ENCODE measurements at places on chromosomes 12 and 14.
A peak's percentile ranks its signal among the peaks of the same experiment; 100 is the strongest.

DNA sequence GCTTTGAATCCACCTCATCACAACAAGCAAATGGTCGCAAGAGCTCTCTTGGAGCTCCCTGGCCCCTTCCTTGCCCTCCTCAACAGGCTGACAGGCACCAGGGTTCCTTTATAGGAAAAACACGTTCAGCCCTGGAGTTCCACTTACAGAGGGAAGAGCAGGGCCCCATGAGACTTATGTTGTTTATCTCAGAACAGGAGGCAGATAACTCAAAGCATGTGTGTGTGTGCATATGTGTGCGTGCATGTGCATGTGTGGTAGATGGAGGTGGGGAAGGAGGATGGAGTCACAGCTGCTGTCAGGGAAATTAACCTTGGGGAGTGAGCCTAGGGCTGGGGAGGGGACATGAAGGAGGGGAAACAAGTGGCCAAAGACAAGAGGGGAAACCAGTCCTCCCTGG, 138.1 kb downstream of the DPF3 start:
- DNase-seq, result no peak

- no peak for DNase-seq
Measured at GRCh38 chr14:24147761-24148428, 597 bp downstream of the RNF31 start.

DNA sequence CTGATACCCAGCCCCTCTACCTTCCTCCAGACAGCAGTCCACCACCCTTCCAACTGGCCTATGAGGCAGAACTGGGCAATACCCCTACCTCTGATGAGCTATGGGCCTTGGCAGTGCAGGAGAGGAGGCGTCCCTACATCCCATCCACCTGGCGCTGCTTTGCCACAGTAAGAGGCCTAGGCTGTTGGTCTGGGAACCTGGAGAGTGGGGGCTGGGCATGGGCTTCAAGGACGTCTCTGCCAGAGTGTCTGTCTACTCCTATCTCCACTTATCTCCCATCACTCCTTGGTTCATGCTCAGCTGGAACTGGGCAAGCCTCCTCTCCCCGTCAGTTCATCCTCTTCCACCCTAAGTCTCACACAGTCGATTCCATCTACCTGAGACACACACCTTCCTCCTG, 6.5 kb downstream of the AMHR2 start:
- DNase-seq, result no peak

DNA sequence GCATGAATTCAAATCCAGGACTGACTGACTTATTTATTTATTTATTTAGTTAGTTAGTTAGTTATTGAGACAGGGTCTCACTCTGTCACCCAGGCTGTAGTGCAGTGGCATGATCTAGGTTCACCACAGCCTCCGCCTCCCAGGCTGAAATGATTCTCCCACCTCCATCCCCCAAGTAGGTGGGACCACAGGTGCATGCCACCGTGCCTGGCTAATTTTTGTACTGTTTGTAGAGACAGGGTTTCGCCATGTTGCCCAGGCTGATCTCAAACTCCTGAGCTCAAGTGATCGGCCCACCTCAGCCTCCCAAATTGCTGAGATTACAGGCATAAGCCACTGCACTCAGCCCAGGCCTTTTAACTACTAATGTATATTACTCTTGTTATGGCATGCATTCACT, 36.0 kb downstream of the BTG1 start:
- no peak for DNase-seq

DNA sequence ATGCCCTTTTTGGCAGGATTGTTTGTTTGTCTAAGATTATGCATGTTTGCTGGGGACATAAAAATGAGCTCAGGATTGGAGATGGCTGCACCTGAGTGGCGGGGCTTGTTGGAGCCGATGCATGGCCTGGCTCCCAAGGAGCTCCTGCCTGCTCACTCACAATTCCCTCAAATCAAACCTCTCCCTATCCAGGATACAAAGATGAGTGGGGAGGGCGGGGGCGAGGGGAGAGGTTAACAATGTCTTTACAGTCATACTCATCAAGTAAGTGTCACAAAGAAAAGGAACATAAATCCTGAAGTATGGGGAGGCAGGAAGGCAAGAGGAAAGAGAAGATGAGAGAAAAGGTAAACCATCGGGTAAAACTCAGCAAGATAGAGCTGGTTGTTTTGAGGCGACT, 104.0 kb upstream of the COCH start:
- no peak for DNase-seq

DNA sequence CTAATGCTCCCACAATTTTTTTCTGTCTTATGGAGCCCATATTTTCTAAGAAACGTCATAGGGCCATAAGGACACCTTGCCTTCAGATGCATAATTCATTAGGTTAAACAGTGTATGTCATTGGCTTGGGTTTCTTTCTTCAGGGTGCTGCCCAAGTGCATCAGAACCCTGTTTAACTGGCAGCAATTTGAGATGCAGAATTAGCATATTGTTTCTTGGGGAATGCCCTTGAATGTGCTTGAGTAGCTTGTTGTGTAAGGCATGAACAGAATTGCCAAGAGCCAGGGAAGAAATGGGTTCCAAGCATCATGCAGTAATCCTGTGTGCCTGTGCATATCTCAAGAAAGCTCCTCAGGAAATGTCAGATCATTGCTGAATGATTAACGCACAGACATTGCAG, 277.2 kb downstream of the SYT1 start:
- DNase-seq, result no peak

GRCh38 chr14:38710881-38711280, 392.2 kb downstream of the SEC23A start:
- DNase-seq, result no peak

GRCh38 chr14:97381309-97381708, 584.1 kb downstream of the VRK1 start:
- no peak for DNase-seq

- DNase-seq, result no peak
Measured at GRCh38 chr12:85275374-85275773, 4.6 kb upstream of the ALX1 start.

- DNase-seq, result no peak
Measured at GRCh38 chr14:67133144-67133543, 56.1 kb upstream of the GARIN2 start.

GRCh38 chr14:43651896-43652295, 855.2 kb downstream of the FSCB start:
- no peak for DNase-seq

DNA sequence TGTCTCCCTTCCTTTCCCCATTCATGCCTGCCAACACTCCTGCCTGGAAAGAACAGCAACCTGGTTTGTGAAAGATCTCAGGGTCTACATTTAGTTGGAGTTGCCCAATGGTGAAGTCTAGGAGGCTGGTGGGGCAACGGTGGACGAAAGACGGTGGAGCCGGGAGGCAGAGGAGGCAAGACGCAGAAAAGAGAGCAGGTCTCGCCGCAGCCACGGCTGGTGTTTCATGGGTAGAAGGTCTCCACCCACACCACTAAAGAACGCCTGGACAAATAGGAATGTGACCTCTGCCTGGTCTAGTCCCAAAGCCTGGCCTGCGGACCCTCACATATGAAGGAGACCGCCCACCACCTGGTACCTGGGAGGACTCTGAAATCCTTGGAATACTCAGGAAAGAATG, 185.6 kb downstream of the ALG10 start:
- DNase-seq, result no peak

DNA sequence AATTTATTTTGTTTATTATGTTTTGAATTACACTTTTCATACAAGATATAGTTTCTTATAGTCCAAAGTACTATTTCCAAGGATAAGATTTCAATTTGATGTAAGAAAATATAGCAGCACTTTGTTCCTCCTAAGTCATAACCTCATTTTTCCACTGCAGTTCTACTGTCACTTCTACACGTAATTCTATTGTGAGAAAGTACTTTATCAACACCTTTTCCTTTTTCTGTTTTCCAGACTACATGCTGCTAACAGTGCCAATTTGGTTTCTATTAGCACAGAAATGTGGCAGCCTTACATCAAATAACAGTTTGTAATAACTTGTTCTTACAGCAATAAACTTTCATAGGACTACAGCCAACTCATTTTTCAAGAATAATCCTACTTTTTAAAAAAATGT, 45.0 kb downstream of the RPS6KA5 start:
- no peak for DNase-seq

- DNase-seq, result no peak
Measured at GRCh38 chr12:55392032-55392795, 8.1 kb upstream of the OR6C65 start.

- DNase-seq, result no peak
Measured at GRCh38 chr12:37543966-37544668, 772.5 kb upstream of the ALG10B start.

DNA sequence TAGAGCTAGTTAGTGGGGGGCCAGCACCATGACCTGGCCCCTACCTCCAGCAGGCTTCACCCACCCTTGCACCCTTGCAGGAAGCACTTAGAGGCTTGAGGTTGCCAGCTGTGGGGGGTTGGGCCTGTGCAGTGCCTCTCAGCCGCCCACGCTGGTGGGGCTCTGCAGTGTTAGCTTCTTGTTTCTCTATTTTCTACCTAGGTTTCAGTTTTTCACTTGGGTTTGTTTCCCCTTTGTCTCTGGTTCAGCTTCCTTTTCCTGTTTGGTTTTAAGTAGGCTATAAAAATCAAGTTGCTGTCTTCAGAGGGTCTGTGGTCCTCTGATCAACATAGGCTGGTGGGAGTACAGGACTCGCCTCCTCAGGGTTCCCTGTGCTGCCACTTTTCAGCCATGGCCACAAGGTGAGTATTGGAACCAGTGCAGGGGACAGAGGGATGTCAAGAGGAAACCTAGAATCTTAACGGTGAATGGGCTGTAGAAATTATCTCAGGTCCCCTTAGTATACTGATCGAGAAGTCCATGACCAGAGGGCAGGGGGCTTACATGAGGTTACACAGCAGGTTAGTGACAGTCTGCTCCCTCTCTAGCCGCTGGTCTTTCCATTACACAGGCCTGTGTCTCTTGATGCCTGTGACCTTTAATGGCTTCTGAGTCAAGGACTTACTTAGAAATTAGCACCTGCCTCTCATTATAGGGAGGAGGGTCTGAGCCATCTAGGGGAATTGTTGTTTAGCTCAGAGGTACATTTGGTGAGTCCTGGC, at the start of gene EVL:
TSS of gene EVL (plus strand) at position 312 of the 761 bp plus-strand sequence. CDS start at position 391, 79 bp downstream.
- peak; percentile 88 for DNase-seq

DNA sequence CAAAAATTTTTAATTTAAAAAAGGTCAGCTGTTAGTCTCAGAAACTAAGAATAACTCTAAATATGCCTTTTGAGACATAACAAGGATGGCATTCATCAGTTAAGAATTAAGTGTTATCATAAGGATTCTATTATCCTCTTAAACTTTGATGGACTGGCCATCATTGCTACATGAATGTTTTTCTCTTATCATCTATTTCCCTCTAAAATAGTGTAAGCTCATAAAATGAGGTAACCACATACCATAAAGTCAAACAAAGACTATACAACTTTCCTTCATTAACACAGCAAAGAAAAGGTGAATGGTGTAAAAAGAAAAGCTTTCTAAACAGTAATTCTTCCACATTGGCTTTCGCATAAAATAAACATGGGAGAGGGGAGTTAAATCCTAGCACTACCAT, 41.1 kb downstream of the TMTC1 start:
- DNase-seq, result no peak

DNA sequence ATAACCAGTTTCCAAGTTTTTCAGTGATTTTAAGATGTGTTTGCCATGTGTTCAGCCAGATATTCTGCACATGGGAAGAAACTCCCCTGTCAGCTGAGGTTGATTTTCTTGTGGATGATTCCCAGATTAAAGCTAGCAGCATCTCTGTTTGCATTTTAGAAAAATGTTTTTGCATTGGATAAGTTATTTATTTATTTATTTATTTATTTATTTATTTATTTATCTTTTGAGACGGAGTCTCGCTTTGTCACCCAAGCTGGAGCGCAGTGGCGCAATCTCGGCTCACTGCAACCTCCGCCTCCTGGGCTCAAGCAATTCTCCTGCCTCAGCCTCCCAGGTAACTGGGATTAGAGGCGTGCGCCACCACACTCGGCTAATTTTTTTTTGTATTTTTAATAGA, 2.8 kb downstream of the ACOT4 start:
- DNase-seq, result no peak

- DNase-seq, result no peak
Measured at GRCh38 chr12:91178781-91179180, 3.8 kb downstream of the DCN start.

DNA sequence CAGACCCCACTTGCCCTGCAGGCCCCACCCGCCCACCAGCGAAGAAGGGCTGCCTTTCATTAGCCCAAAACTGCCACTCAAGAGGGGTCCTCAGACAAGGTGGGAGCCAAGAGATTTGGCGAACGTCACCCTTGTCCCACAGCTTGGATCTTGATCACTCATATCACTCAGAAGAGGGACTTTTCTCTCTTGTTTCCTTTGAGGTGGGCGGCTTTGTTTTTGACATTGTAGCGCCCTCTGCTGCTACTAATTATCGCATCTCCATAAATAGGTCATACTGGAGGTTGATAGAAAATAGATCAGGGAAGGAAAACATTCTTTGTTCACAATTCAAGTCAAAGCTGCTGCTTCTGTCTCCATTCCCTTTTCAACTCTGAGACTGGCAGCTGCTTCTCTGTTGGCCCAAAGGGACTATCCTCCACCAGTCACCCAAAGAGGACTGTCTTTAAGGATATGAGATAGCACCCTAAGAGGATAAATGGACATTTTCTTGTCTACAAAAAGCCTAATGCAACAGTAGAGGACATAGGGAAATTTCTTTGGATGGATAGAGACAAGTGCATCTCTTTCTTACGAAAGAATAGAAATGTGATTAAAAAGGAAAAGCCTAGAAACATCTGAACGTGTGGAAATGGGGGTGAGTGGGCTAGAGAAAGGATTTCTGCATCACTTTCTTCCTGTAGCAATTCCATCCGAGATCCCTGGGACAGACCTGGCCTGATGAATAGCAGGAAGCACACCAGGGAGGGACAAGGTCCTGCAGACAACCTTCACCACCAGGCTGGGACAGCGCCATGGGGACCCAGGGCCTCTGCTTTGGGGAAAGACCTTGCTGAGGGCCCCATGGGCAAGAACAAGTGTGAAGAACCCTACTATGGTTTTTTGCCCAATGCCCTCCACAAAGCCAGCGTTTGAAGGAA, 115.8 kb downstream of the DAD1 start:
- peak; percentile 61 for DNase-seq

Data from inflammatory macrophage treated with lipopolysaccharide for 1 hour (primary cell).